Smooth muscle cell of the coronary artery (primary cell): ENCODE measurements at places on chromosomes 7 and 10. TPM values are rescaled to one million over a fixed set of nuclear protein-coding genes. Genes with fewer than 3 reads are reported as not detected.

The AS3MT gene
- total RNA-seq, result 5.0 and 5.9 TPM in 2 replicates

The ITIH2 gene
- not detected in 2 replicates for total RNA-seq

The COL28A1 gene
- not detected in 2 replicates for total RNA-seq

The LRRN3 gene
- total RNA-seq, result 0.47 and 2.5 TPM in 2 replicates

The SPDYE3 gene
- total RNA-seq, result not detected in 2 replicates

The RPS24 gene
- total RNA-seq, result 1,831 and 2,574 TPM in 2 replicates

The BRI3 gene
- total RNA-seq, result 87.8 and 122 TPM in 2 replicates

The HMX2 gene
- not detected in 2 replicates for total RNA-seq

The TAS2R41 gene
- not detected in 2 replicates for total RNA-seq

The CALML5 gene
- total RNA-seq, result not detected in 2 replicates

The FANK1 gene
- total RNA-seq, result 5.2 and 13.9 TPM in 2 replicates

The OR6V1 gene
- not detected in 2 replicates for total RNA-seq

The SAMD8 gene
- 17.3 and 25.3 TPM in 2 replicates for total RNA-seq

The OR2A42 gene
- under 0.01 TPM in 1 of 2 replicates, not detected in the other for total RNA-seq

The METTL27 gene
- total RNA-seq, result 1.1 and 5.7 TPM in 2 replicates

The CPA2 gene
- total RNA-seq, result 0.08 TPM in 1 of 2 replicates, not detected in the other

The UPK3B gene
- total RNA-seq, result 0.08 TPM in 1 of 2 replicates, not detected in the other

The NOLC1 gene
- total RNA-seq, result 15.9 and 33.7 TPM in 2 replicates

The GRID1 gene
- total RNA-seq, result under 0.01 TPM in 1 of 2 replicates, not detected in the other

The SPDYE11 gene
- not detected in 2 replicates for total RNA-seq

The HOXA5 gene
- total RNA-seq, result not detected in 2 replicates

The SOSTDC1 gene
- total RNA-seq, result not detected in 2 replicates

The PTPN20 gene
- total RNA-seq, result 0.47 and 2.8 TPM in 2 replicates

The CACNA2D1 gene
- 62.2 and 71.3 TPM in 2 replicates for total RNA-seq

The POLR2J gene
- total RNA-seq, result 16.1 and 41.7 TPM in 2 replicates

The NODAL gene
- total RNA-seq, result not detected in 2 replicates

The SPRN gene
- 0.08 and 0.12 TPM in 2 replicates for total RNA-seq

The LFNG gene
- 2.1 and 2.6 TPM in 2 replicates for total RNA-seq

The TAS2R5 gene
- total RNA-seq, result 0.38 and 0.59 TPM in 2 replicates

The UNCX gene
- not detected in 2 replicates for total RNA-seq

The ST8SIA6 gene
- 0.12 and 0.15 TPM in 2 replicates for total RNA-seq

The SLC25A40 gene
- 1.8 and 2.9 TPM in 2 replicates for total RNA-seq

The NPSR1 gene
- not detected in 2 replicates for total RNA-seq

The CLDN12 gene
- 21.2 and 36.4 TPM in 2 replicates for total RNA-seq

The LRGUK gene
- total RNA-seq, result 0.08 TPM in 1 of 2 replicates, not detected in the other

The NEUROD6 gene
- not detected in 2 replicates for total RNA-seq

The PRSS58 gene
- not detected in 2 replicates for total RNA-seq

The TFEC gene
- under 0.01 and 0.12 TPM in 2 replicates for total RNA-seq

The THSD7A gene
- total RNA-seq, result 0.12 and 0.38 TPM in 2 replicates

The SPAG6 gene
- total RNA-seq, result not detected in 2 replicates

The CYP2C19 gene
- not detected in 2 replicates for total RNA-seq

The LLCFC1 gene
- total RNA-seq, result not detected in 2 replicates

The SLC13A1 gene
- not detected in 2 replicates for total RNA-seq

The GHRHR gene
- not detected in 2 replicates for total RNA-seq

The STEAP2 gene
- 2.6 and 48.2 TPM in 2 replicates for total RNA-seq

The CPA4 gene
- total RNA-seq, result 52.9 and 72.7 TPM in 2 replicates

The LRIT1 gene
- total RNA-seq, result not detected in 2 replicates
